ENCODE measurements at places on chromosomes 5 and 9.
A peak's percentile ranks its signal among the peaks of the same experiment; 100 is the strongest.

GRCh38 chr5:112339761-112340160 is 79.3 kb downstream of the EPB41L4A start:
- no peak for DNase-seq

DNA sequence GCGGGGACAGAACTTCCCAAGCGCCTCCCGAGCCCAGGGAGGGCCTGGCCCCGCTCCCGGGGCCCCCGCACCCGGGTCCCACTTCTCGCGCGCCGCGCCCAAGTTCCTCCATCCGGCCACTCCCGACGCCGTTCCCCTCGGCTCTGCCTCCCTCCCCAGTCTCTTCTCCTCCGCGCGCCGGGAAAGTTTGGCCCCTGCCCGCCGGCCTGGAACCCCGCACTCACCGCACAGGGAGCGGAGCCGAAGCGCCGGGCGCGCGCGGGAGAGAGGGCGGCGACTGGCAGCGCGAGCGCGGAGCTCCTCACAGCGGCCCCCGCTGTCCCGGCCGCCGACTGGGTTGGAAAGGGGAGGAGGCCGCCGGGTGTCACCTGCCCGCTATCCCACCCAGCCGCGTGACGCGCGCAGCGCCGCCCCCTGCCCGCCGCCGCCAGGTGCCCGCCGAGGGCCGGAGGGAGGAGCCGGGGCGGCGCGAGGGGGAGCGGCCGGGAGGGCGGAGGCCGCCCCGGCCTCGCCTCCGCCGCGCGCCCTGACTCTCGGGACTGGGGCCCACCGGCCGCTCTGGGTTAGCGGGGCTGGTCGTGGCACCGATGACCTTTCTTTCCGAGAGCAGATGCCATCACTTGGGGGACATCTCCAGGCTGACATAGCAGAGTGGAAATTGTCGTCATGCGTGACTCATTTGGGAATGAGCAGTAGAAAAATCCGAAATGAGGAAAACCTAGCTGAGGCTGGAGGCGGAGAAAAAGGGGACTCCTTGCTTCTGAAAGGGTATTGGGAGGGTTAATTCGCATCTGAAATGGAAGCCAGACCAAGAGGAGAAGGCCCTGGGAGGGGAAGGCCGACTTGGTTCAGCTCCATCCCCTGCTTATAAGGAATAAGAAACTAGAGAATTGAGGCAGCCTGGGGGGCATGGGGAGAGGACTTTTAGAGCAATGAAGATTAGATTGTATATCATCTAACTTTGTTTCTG is at the start of gene ELOVL7:
TSS of gene ELOVL7 (minus strand) at position 334 of the 970 bp plus-strand sequence. CDS start 56,872 bp downstream, outside the sequence.
- DNase-seq: peak; percentile 14

DNA sequence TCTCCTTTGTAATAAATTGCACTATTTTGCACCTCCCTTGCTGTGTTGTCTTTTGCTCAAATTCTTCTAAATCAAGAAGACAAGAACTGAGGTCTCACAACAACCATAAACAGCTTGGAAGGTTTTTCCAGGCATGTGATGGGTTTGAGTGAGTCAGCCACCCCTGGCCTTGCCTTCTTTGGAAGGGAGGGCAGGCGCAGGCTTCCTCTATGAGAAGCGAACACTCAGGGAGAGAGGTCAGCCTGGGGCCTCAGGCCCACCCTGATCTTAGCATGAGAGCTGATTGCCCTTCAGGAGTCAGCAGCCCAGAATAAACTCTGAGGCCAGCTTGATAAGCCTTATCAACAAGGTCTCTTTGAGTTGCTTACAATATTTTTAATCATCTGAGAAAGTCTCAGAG is 31.6 kb downstream of the S1PR3 start:
- no peak for DNase-seq

GRCh38 chr9:134063571-134064450 is 4.0 kb downstream of the BRD3 start:
- no peak for DNase-seq
